Cortex of kidney (tissue), 1 donor: ENCODE measurements at places on chromosomes 4 and X.

DNA sequence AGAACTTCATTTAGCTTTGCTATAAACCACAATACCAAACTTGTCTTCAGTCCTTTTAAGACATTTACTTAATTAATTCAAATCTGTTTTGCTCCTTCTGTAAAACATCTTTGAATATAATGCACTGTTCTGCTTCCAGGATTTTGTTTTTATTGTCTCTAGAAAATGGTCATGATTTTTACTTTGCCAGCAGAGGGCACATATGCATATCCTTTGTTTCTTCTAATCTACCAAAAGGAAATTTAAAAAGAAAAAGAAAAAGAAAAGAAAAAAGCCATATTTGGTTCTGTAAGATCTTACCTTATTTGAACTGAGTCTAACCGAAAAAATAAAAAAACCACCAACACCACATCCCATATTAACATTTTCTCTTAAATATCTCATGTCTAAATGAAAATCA is 101.9 kb upstream of the CCSER1 start:
- no peak for DNase-seq

GRCh38 chr4:185754961-185755360 is 57.0 kb downstream of the SORBS2 start:
- no peak for DNase-seq

DNA sequence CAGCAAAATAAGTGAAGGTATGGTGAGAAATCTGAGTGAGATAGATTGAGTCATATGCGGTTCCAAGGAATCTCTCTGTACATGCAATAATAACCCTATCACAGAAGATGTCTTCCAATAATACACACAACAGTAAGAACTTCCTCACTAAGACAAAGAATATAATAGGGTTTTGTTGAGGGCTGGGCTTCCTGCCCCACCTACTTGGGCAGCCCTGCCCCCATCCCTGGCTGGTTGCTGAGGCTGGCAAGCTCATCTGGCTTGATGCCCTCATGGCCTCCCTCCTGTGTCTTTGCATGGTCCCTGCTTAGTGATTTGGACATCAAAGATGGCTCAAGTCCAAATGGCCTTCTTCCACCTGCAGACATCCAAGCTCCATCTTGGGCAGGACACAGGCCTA is 2.7 kb downstream of the GEMIN8 start:
- DNase-seq, result no peak

- DNase-seq, result no peak
These were observed 99.4 kb upstream of the ATXN3L start for GRCh38 chrX:13419276-13419675.

DNA sequence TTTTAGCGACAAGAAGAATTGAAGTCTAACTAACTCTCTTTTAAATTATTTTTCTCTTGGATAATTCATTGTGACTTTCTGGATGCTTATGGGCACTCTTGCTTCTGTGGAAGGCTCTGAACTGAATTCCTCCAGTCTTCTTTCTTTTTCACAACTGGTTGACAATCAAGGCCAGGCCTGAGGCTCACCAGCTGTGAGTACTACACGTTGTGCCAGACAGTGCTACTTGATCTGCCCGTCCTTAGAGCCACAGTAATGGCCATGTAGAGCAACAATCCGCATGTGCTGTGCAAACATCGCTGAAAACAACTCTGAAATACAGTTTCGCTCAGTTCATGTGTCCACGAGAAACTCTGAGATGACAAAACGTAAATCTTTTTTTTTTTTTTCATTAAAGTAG is 1336.3 kb upstream of the AGA start:
- no peak for DNase-seq

DNA sequence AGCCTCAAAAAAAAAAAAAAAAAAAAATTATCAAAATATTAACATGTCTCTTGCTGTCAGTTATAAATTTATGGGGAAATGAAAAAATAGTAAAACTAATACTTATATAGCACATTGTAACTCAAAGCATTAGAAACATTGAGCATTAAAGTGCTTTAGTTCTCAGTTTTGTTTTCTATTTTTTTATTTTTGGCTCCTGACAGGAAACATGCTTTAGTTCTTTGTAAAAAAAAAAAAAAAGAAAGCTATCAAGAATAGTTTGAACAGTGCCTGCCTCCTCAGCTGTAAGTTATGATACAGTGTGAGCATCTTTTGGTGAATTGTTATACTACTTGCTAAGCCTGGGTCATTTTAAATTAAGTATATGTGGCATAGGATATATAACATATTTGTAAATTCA is 5.1 kb upstream of the CENPC start:
- no peak for DNase-seq

DNA sequence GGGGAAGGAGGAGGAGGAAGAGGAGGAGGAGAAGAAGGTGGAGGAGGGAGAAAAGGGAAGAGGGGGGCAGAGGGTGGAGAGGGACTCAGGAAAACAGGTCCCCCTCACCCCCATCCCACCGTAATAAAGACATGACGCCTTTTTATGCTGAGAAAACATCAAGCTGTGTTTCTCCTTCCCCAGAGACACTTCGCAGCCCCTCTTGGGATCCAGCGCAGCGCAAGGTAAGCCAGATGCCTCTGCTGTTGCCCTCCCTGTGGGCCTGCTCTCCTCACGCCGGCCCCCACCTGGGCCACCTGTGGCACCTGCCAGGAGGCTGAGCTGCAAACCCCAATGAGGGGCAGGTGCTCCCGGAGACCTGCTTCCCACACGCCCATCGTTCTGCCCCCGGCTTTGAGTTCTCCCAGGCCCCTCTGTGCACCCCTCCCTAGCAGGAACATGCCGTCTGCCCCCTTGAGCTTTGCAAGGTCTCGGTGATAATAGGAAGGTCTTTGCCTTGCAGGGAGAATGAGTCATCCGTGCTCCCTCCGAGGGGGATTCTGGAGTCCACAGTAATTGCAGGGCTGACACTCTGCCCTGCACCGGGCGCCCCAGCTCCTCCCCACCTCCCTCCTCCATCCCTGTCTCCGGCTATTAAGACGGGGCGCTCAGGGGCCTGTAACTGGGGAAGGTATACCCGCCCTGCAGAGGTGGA is 45.3 kb upstream of the SHOX start:
- no peak for DNase-seq

GRCh38 chrX:20517565-20517964 is 250.9 kb upstream of the RPS6KA3 start:
- DNase-seq, result no peak

DNA sequence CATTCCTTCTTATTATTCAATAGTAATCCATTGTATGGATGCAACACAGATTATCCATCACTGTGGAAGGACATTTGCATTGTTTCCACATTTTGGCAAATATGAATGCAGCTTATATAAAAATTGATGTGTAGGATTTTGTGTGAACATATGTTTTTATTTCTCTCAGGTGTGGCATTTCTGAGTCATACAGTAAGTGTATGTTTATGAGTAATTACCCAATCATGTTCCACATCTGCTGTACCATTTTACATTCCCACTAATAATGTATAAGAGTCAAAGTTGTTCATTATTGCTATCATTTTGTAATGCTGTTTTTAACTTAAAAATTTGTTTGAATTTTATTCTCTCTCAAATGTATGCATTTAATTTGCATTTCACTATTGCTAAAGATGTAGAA is 25.5 kb downstream of the MAGEA4 start:
- DNase-seq, result no peak

DNA sequence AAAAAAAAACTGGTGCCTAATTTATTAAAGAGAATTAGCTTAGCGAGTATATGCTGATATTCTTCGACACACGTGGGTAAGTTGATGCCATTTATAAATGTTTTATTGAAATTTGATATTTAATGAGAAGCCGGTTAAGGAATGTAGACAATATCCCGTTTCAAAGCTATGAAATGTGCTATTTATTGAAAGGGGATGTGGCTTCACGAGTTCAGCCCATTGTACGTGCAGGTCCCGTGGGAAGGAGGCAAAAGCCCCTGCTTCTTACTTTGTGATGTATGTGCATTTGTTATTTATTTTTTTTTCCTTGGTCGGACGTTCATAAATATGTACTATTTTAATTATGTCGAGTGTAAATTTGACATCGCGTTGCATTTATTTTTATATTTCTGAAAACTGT is 20.2 kb downstream of the SHOX start:
- no peak for DNase-seq
